ENCODE measurements at places on chromosomes 12 and 14. TPM values are rescaled to one million over a fixed set of nuclear protein-coding genes. Genes with fewer than 3 reads are reported as not detected.

GRCh38 chr14:54737132-54737711 is 165.4 kb downstream of the GCH1 start:
- DNase-seq: no peak

DNA sequence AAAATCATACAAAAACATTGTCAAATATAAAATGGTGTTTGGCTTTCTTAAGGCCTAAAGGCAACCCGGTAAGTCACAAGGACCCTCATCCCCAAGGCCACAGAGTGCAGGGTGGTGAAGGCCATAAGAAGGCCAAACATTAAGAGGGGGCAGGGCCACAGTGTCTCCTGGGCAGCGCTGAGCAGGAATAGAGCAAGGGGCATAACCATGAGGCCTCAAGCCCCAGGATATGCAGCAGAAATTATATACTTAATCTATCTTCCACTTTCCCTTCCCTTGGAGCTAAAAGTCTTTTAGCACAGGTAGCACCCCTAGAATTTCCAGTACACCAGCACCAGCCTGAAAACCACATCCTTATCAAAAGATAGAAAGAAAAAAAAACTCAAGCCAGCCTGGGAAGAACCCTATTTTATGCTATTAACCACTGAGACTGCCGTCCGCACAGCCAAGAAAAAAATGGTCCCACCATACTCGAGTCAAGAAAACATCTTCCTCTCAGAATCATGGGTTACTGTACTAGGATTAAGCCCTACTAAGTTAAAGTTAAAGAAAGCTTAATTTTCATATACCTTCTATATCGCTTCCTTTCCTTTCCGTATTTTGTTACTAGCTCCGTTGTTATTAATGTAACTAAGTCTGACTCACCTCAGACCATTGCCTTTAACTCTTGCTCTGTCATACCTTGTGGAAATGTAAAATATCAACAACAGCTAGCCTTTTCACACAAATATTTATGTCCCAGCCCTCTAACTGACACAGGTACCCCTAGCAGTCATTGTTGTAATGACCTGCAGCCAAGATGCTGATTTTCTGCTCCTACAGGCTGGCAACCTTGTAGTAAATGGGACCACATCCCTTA is 20.1 kb downstream of the KLRK1 start:
- DNase-seq: no peak

DNA sequence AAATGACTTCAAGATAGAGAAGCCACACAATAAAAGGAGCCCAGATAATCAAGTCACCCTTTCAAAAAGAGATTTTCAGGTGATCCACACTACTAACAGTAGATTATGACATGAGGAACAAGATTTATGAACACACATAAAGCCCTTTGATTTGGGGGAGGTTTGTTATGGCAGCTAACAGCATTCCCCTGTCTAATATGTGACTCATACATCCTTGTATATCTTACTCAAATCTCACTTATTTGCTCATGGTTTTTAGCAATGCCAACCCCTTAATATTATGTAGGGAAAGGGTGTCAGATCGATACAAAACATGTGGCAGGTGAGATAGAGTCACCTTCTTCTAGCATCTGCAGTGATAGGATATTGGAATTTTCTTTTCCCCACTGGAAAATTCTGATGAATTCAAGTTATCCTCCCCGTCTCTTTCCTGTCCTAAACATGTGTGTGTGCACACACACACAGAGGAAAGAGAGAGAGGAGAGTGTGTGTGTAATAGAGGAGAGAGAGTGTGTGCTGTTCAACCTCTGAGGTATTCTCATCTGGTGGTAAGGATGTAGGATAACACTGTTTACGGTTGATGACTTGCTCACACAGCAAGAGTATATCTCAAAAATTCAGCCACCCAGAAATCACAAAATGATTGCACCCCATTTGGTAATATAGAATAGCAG is 319.9 kb downstream of the KCNC2 start:
- no peak for DNase-seq

GRCh38 chr12:43883748-43884147 is 47.9 kb downstream of the TMEM117 start:
- DNase-seq: no peak

DNA sequence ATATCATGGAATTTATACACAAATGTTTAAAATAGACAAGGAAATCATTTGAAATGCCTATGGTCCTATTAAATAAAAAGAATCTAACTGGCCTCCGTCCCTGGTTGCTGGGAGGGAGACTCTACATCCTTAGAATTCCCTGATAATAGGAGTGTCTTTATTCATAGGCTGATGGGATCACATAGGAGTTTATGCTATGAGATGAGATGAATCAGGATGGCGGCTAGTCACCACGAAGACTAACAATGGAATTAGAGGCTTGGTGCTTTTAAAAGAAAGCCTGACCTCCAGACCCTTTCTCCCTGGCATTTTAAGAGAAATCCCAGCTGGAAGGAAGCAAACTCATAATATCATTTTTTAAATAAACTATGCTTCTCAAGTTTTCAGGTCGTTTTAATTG is 69.7 kb downstream of the SEC23A start:
- no peak for DNase-seq

- no peak for DNase-seq
These were observed 615 bp downstream of the DDX51 start for GRCh38 chr12:132143336-132144071.

DNA sequence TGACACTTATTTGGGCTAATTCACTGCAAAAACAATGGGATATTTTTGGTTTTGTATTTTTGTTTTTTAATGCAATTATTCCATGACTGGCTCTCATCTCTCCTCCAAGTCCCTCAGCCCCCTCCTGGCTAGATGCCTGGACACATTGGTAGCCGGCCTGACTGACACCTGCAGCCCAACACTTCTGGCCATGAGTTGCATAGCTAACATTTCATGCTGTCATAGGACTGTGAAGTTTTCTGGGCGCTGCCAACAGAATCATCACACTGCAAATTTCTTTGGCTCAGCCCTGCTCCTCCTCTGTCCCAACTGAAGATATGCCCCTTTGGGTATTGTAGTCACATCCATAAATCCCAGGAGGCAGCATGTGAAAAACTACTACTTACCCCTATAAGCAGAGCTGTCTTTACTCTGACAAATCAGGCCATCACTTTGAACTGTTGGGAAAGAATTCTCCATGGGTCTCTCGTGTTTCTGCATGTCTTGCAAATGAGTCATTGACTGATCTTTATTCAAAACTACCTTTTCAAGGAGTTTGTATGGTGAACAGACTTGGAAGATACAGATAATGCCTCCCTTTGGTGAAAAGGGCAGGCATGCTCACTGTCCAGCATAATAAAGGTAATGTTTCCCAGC is 126.7 kb upstream of the LGR5 start:
- DNase-seq: no peak

- DNase-seq: no peak
These were observed 45.2 kb downstream of the PCNX1 start for GRCh38 chr14:70952485-70952884.

GRCh38 chr12:45718306-45718705 is 11.2 kb upstream of the ARID2 start:
- DNase-seq: no peak

- no peak for DNase-seq
These were observed 739 bp upstream of the USP44 start for GRCh38 chr12:95551913-95552516.

The PRH2 gene
- polyA plus RNA-seq: not detected

The GRIP1 gene
- not detected for polyA plus RNA-seq

The CLEC12A gene
- polyA plus RNA-seq: not detected

Measured in naive B cell (primary cell).